Activated CD8-positive, alpha-beta memory T cell treated with anti-CD3 and anti-CD28 coated beads, Interleukin-2, amount 10 ng/mL, durations not matched to agents 7 days and 5 days (primary cell): ENCODE measurements at places on chromosomes 7 and 10. TPM values are rescaled to one million over a fixed set of nuclear protein-coding genes. Genes with fewer than 3 reads are reported as not detected.

GRCh38 chr7:29369909-29370488 lies 175.4 kb downstream of the CHN2 start:
- DNase-seq: no peak
- H3K4me3 ChIP-seq: no peak overlapping the region
- H3K27me3 ChIP-seq: no peaks in the 10 kb centered on the region
- no peak overlapping the region for H3K27ac ChIP-seq
- no peaks in the 10 kb centered on the region for H3K36me3 ChIP-seq
- H3K4me1 ChIP-seq: peaks cover 2% of the 10 kb centered on the region

DNA sequence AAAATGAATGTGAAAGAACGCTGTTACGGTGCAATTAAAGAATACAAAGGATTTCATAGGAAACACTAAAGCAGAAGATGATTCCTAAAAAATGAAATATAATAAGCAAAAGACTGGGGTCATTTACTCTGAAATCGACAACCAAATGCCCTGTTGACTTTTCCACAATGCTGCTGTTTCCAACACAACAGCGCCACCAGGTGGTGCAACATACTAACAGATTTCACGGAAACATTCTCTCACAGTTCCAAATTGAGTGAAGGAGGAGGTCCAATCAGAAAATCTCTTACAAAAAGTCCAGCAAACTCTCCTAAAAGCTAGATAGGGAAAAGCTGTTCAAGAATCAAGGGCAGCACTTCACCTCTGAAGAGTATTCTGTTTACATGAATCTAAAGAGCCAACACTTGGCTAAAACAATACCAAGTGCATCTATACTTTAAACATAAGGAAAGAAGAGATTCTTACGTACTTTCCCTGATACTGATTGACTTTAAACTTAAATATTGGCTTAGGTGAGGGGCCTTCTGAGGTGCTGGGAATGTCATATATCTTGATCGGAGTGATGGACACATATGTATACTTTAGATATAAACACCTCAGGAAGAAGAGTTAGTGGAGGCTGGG lies 55.9 kb downstream of the UPF2 start:
- peaks cover 6% of the 10 kb centered on the region for H3K4me1 ChIP-seq
- peak; percentile 81 for DNase-seq
- H3K4me3 ChIP-seq: no peak overlapping the region
- H3K36me3 ChIP-seq: peaks cover 22% of the 10 kb centered on the region

DNA sequence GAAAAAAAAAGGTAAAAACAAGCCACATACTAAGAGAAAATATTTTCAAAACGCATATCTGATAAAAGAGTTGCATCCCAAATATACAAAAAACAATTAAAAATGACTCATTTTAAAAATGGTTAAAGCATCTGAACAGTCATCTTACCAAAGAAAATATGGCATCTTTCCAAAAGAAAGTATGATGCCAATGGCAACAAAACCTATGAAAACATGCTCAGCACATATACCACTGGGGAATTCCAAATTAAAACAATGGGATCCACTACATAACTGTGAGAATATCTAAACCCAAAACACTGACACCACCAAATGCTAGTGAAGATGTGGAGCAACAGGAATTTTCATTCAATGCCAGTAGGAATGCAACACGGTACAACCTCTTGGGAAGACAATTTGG lies 39.3 kb downstream of the VSTM2A start:
- no peak overlapping the region for H3K27ac ChIP-seq
- no peak for DNase-seq
- no peaks in the 10 kb centered on the region for H3K4me1 ChIP-seq
- no peak overlapping the region for H3K4me3 ChIP-seq

DNA sequence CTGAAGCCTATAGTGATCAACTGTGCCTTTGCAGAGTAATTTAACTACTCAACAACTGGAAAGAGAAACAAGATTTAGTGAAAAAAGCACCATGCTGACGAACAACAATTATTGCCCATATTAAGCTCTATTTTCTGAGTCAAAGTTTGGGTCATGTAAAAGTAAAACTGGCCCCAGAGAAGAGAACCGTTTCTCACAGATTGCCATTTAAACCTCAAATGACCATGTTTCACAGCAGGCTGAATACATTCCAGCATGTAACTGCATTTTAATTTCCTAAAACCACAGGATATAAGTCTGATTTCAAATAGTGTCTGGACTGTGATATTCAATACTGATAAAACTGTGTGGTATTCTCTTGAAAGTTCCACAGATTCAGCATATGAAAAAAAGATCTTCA lies 140.7 kb downstream of the ATE1 start:
- H3K36me3 ChIP-seq: peaks cover 10% of the 10 kb centered on the region
- no peak for DNase-seq
- H3K4me1 ChIP-seq: no peaks in the 10 kb centered on the region
- no peaks in the 10 kb centered on the region for H3K27me3 ChIP-seq
- H3K27ac ChIP-seq: no peak overlapping the region

GRCh38 chr10:122113945-122114747 lies 125.2 kb downstream of the TACC2 start:
- no peak for DNase-seq
- H3K4me1 ChIP-seq: peaks cover 3% of the 10 kb centered on the region
- H3K27ac ChIP-seq: no peak overlapping the region
- no peak overlapping the region for H3K4me3 ChIP-seq

GRCh38 chr7:947391-948210 lies 6.9 kb downstream of the ADAP1 start:
- no peak overlapping the region for H3K4me3 ChIP-seq
- no peaks in the 10 kb centered on the region for H3K36me3 ChIP-seq
- peaks cover 6% of the 10 kb centered on the region for H3K4me1 ChIP-seq
- no peaks in the 10 kb centered on the region for H3K27me3 ChIP-seq

ORAI2 gene
- 73.7 TPM for total RNA-seq

MUC12 gene
- total RNA-seq: 0.68 TPM

OR9A2 gene
- not detected for total RNA-seq
